Mesothelial cell of epicardium (in vitro differentiated cells): ENCODE measurements at places on chromosomes 7 and 10. TPM values are rescaled to one million over a fixed set of nuclear protein-coding genes. Genes with fewer than 3 reads are reported as not detected.

DNA sequence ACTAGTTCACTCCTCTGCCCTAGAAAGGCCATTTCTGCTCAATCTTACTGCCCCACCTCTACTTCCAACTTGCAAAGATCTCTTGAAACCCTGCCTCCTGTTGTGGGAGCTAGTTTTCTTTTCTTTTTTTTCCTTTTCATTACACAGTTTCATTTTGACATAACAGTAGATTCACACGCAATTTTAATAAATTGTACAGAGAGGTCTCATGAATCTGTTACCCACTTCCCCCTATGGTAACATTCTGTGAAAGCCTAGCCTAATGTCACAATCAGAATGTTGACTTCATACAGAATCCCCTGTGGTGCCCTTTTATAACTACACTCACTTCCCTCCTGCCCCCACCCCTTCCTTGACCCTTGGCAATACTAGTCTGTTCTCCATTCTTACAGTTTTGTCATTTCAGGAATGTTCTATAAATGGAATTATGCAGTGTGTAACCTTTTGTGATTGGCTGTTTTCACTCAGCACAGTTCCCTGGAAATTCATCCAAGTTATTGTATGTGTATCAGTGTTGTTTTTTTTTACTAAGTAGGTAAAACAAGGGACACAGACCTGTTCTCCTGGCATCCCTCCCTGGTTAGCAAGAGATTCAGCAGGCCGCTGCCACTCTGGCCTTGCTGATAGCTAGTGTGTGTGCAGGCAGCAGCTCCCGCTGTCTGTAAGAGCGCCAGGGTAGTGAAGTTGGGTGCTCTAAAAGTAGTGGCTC lies 21.5 kb downstream of the CHST3 start:
- H3K36me3 ChIP-seq: peaks cover 20% of the 10 kb centered on the region
- H3K4me1 ChIP-seq: peaks cover 45% of the 10 kb centered on the region
- DNase-seq: no peak
- no peak overlapping the region for H3K4me3 ChIP-seq
- no peaks in the 10 kb centered on the region for H3K27me3 ChIP-seq

OR2A5 gene
- total RNA-seq: not detected in 3 replicates

DNA sequence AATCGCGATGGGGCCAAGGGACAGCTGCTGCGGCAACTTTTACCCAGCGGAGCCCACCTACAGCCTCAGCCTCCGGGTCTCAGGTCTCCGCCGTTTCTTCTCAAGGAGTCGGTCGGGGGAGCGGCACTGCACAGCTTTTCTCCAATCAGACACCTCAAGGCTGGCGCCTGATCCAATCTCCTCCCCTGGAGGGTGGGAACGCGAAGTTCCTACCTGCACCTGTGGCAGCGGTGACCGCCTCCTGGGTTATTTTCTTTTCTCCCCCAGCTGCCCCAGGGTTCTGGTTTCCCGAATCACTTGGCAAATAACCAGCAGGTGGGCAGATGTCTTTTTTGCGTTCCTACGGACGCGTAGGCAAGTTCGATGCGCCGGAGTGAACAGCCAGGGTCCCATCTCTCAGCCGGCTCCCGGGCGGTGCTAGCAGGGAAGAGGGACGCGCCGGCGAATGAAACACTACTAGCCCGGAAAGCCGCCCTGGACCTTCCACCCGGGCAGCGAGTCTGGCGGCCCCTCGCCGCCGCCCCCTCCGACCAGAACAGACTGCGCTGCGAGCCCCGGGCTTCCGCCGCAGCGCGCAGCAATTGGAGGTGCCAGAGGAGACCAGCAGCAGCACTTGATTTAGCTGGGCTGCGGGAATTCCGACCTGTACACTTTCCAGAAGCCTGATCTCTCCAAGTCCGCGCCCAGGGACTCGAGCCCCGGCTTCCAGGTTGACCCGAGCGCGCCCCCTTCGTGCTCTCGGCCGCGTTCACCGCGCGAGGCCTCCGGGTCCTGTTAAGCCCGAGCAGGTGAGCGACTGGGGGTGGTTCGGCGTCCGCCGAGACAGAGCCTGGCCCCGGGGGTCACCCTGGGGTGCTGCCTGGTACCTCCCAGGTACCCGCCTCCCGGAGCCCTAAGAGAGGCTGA lies at the start of gene PRR15:
Gene PRR15, plus strand, starts transcription at position 246 of the 906 bp plus-strand sequence. CDS start 2,495 bp downstream, outside the sequence.
- peaks cover 15% of the 10 kb centered on the region for H3K4me1 ChIP-seq
- no peaks in the 10 kb centered on the region for H3K36me3 ChIP-seq
- H3K4me3 ChIP-seq: peak within 1 kb of the TSS; percentile 81

DNA sequence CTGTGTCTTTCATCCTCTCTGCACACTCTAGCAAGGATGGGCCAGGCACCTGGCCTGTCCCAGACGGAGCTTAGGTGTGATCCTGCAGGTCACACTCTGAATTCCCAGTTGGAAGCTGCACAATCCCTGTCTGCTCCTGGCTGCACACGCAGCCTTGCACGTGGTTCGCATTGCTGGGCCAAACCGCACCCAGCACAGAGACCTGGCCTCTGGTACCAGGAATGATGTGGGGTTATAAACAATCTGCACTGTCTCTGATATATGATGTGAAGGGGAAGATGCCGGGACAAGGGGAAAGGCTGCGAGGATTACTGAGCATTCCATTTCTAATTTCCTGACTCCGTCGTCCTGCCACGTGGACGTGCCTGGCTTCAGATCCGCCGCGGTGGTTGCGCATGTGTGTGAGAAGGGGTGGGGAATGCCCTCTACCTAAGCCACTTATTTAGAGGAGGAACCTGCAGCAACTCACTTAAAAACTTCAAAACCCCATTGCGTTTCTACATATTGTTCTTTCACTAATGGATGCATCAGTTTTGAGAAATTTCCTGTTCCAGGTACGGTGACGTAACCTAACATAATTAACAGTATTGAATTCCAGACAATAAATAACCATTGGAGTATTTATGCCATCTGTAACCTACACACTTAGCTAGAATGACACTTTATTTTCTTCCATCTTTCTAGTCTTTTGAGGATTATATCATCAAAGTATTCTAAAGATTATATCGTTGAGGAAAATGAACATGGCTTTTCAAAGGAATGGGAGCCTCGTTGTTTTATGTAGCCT lies 559.7 kb upstream of the MGMT start:
- no peaks in the 10 kb centered on the region for H3K36me3 ChIP-seq
- H3K4me1 ChIP-seq: peaks cover 12% of the 10 kb centered on the region
- DNase-seq: no peak
- peak overlapping the region; percentile 9 for H3K4me3 ChIP-seq
- peaks cover 14% of the 10 kb centered on the region for H3K27me3 ChIP-seq

GRCh38 chr7:42372479-42372878 lies 135.5 kb upstream of the GLI3 start:
- H3K4me1 ChIP-seq: peaks cover 12% of the 10 kb centered on the region
- H3K27me3 ChIP-seq: no peaks in the 10 kb centered on the region
- no peak overlapping the region for H3K27ac ChIP-seq
- H3K36me3 ChIP-seq: no peaks in the 10 kb centered on the region
- no peak overlapping the region for H3K4me3 ChIP-seq
- no peak for DNase-seq

ELN gene
- total RNA-seq: 32.9 to 37.4 TPM (median 33.2 TPM) in 3 replicates

TWIST1 gene
- total RNA-seq: 111 to 126 TPM (median 120 TPM) in 3 replicates

CRPPA gene
- 4.0 to 4.4 TPM (median 4.1 TPM) in 3 replicates for total RNA-seq
